ENCODE measurements at places on chromosomes 5 and 9.

DNA sequence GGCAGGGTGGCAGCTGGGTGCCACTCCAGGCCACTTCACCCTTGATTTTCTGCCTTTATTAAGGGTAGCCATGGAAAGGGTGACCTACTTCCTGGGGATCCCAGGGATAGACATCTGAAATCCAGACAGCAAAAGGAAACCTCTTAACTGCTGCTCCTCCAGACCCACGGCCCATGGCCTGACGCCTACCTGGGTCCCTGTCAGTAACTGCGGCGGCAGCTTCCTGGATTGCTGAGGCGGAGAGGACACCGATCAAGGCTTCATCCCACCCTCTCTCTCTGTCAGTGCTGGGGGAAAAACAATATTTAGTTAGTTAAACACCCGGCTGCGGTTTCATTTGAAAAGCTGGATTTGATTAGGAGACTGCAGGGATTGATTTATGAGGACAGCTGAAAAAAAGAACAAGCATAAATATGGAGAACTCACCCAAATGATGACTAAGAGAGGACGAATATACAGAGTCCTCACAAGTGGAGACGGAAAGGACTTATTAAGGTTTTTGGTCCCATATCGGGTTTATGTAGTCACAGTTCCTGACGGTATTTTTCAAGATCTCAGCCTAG is 158.7 kb upstream of the KLF4 start:
- no peak for DNase-seq

GRCh38 chr5:158601118-158601517 is 498.6 kb downstream of the EBF1 start:
- DNase-seq = no peak

DNA sequence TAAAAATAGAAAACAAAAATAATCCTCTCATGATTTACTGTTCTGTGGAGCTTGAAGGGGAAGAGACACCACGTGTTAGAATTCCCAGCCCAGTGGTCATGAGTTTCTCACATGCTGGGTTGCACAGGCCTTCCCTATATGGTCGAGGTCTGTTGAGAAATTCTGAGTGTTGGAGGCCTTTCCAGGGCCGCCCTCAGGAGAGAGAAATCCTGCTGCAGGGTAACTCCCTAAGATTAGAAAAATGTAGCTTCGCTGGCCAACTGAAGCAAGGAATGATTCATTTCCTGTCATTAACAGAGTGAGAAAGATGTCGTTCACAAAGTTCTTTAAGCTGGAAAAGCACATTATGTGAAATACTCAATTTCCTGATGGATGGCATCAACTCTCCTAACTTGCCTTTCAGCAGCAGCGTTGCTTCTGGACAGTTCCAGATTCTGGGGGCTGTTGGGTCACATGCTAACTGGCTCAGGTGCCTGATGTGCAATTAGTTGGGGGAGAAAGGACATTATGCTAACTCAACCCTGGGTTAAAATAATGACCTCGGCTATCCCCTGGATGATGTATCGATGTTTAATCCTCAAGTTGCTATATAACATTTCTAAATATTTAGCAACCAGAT is 104.8 kb upstream of the CD180 start:
- DNase-seq = no peak

- peak; percentile 67 for DNase-seq
Measured at GRCh38 chr5:139633295-139634027, 14.7 kb upstream of the CXXC5 start.

- DNase-seq = no peak
Measured at GRCh38 chr9:98766586-98766985, 29.8 kb downstream of the ANKS6 start.

- DNase-seq = no peak
Measured at GRCh38 chr9:88310310-88310980, 77.8 kb upstream of the SPIN1 start.

DNA sequence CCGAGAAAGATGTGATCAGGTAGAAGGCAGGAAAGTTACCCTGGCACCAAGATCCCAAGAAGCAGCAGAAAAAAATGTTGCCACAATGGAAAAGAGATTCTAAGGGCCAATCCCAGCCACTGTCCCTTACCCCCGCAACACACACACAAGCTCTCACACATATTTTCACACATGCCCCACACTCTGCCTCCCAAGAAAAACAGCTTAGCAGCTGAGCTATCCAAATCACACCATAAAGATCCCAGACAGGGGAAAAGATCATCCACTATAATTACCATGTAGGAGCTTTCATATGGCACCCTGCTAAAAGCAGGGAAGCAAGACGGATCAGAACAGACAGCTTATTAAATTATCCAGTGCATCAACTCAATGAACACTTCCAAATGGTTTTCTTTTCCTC is 143.4 kb downstream of the FAM114A2 start:
- no peak for DNase-seq

- DNase-seq = no peak
Measured at GRCh38 chr5:15501091-15501791, 1.3 kb downstream of the FBXL7 start.

- DNase-seq = no peak
Measured at GRCh38 chr5:45793638-45794532, 97.7 kb upstream of the HCN1 start.

- DNase-seq = no peak
Measured at GRCh38 chr9:123984802-123985201, 26.8 kb upstream of the LHX2 start.

DNA sequence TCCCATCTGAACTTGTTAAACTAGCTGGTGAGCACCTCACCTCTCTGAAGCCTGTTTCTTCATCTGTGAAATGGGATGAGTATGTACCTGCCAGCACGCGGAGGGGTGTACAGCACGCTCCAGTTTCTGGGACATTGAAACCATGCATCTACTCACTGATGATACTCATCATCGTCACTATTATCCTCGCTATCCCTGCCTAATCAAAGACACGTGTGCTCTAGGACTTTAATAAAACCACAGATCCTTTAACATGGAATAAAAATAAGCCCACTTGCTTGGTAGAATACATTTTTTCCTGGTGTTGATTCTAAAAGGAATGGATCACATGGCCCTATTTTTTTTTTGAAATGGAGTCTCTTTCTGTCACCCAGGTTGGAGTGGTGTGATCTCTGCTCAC is 37.3 kb upstream of the POMT1 start:
- no peak for DNase-seq

GRCh38 chr9:137689745-137690529 is 71.1 kb downstream of the EHMT1 start:
- DNase-seq = no peak

GRCh38 chr5:77709993-77710685 is 66.0 kb downstream of the TBCA start:
- DNase-seq = no peak

DNA sequence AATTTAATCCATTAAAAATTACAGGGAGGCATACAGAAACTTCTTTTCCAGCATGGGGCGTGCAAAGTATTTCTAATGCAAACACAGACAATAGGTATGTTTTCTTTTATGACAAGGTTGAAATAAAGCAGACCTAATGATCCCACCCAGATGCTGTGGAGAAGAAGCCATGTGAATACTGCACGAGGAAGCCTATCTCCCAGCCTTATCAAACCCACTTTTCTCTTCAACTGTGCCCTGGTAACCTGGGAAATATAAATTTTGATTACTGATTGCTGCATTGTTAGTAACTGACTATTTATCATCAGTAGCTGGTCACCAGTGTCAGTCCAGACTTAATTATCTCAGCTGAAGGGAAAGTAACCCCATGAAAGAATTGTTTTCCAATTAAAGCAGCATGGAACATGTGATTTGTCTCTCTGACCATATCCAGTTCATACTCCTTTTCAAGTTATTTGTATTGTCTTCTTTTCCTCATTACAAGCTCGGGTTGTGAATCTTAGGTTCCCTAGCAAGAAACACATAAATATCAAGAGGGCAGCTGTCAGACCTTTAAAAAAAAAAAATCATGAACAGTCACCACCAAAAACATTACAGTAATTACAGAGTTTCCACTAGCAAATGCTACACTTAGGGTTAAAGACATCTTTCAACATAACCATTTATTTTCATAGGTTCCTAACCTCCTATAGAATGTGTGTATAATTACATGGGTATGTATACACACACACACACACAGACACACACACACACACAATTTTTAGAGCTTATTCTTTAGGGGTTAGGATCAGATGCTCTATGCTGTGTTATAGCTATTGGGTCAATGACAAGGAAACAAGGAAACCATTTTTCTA is 50.3 kb downstream of the SEMA6A start:
- no peak for DNase-seq

DNA sequence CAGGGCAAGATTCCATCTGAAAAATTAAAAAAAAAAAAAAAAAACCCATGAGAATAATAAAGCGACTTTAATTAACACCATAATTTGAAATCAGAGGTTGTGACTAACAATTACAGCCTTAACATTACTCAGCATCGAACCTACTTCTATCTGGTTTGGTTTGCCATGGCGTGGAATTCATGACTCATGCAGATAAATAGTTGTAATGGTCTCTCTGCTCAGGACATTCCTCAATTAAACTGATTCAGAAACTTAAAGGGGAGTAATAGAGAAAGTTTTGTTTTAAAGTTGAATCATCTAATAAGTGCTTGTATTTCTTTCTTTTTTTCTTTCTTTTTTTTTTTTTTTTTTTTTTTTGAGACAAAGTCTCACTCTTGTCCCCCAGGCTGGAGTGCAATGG is 135.5 kb downstream of the SPATA31D1 start:
- no peak for DNase-seq

- DNase-seq = no peak
Measured at GRCh38 chr9:80948876-80949275, 740.5 kb downstream of the TLE1 start.
